Erythroblast (primary cell): ENCODE measurements at places on chromosomes 16 and 17.

GRCh38 chr17:58191241-58191896 lies 1.2 kb upstream of the EPX start:
- peak; percentile 25 for DNase-seq

DNA sequence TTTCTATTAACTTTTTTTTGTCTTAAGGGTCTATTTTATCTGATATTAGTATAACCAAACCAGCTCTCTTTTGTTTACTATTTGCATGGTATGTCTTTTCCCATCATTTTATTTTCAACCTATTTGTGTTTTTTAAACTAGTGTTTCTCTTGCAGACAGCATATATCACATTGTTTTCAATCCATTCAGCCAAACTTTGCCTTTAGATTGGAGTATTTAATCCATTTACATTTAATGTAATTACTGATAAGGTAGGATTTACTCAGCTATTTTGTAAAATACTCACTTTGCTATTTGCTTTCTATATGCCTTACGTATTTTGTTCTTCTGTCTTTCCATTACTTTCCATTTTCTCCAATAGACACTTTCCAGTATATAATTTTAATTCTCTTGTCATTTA lies 108.0 kb upstream of the NACA2 start:
- no peak for DNase-seq

DNA sequence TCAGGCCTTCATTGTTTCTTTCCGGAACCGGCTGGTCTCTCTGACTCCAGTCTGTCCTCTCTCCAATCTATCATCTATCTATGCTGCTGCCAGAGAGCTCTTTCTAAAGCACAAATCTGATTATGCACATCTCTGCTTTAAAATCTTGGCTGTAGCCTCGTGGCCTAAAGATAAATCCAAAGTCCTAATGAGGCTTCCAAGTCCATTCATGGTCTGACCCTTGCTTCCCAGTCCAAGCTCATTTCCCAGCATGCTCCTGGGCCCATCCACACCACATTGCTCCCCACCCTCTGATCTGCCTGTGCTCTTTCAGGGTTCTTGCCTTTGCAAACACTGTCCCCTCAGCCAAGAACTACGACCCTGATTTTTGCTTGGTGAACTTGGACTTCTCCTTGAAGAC lies 21.5 kb upstream of the PHB1 start:
- DNase-seq, result no peak

DNA sequence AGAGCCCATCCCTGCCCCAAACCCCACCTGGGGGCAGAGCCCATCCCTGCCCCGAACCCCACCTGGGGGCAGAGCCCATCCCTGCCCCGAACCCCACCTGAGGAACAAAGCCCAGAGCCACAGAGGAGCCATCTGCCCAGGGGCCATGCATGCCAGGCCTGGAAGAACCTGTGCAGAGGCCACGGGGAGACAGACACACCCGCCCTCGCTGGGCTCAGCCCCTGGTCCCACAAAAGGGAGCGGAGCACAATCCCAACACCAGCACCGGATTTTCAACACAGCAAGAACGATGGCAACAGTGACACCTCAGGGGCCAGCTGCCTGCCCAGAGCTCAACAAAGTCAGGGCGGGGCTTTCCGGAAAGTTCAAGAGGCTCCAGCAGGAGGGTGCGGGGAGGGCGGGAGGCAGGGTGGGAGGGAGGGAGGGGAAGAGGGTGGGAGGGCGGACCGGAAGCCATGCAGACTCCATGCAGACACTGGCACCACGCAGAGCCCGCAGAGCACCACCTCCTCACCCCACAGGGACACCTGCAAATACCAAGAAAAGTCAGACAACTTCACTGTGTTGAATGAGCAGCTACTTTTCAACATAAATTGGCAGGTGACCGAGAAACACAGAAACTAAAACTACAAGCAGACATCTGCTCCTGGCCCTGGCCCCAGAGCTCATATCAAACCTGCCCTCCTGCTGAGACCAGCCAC lies 27.9 kb upstream of the C16orf95 start:
- DNase-seq, result no peak

GRCh38 chr16:50004239-50004638 lies 20.8 kb upstream of the CNEP1R1 start:
- DNase-seq, result no peak

- DNase-seq, result no peak
Observed at GRCh38 chr17:73337330-73337710, 25.5 kb upstream of the CDC42EP4 start.

GRCh38 chr17:50816771-50817751 lies 18.3 kb upstream of the WFIKKN2 start:
- peak; percentile 71 for DNase-seq

DNA sequence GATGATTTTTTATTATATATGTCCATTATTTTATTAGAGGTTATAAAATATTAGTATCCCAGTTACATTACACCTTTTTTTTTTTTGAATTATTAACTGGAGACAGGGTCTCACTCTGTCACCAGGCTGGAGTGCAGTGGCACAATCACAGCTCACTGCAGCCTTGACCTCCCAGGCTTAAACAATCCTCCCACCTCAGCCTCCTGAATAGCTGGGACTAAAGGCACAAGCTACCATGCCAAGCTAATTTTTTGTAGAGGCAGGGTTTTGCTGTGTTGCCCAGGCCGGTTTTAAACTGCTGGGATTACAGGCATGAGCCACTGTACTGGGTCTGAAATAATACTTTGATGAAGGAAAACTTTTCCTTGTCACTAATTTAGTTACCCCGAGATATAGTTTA lies 63.6 kb downstream of the VMP1 start:
- no peak for DNase-seq

DNA sequence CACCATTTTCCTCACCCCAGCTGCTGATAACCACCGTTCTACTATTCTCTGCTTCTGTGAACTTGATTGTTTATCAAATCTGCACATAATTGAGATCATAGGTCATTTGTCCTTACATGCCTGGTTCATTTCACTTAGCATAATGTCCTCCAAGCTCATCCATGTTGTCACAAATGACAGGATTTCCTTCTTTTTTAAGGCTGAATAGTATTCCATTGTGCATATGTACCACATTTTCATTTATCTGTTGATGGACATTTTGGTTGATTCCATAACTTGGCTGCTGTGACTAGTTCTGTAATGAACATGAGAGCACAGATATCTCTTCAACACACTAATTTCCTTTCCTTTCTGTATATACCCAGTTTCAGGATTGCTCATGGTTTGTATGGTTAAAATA lies 225.3 kb upstream of the TBX2 start:
- DNase-seq, result peak; percentile 77

DNA sequence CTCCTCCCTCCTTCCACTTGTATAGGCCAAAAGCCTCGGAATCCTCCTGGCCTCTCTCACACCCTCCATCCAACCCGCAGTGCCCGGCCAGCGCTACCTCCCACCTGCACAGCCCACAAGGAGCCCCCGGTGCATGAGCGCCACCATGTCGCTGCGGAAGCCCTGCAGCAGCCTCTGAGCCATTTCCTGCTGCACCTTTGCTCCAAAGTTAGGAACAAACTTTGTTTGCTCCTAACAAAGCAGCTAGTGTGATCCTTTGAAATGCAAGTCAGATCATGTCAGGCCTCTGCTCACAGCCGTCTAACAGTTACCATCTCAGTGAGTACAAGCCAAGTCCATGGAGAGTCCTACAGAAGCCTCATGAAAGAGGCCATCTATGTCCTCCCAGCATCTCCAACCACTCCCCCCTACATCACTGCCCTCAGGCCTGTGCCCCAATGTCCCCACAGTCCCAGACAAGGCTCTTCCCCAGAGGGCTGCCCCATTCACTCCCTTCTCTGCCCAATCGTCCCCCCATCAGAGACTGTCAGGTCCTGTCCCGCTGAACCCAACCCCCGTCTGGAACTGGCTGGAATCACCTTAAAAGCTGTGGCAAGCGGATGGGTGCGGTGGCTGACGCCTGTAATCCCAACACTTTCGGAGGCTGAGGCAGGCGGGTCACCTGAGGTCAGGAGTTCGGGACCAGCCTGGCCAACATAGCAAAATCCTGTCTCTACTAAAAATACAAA lies 7.5 kb downstream of the DCAKD start:
- DNase-seq, result no peak

DNA sequence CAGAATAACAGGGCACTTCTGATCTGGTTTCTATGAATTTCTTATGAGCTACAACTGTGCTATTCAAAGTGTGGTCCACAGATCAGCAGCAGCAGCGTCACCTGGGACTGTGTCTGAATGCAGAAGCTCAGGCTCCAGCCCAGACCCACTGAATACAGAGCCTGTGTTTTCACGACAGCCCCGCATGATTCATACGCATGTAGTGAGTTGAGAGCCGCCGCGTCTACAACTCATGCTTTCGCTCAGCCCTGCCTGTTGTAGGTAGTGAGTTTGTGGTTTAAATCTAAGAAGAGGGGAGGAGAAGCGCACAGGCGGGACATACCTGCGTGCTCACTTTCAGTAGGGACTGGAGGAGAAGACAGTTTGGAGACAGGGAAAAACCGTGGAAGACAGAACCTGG lies 28.5 kb upstream of the ELAC2 start:
- no peak for DNase-seq

DNA sequence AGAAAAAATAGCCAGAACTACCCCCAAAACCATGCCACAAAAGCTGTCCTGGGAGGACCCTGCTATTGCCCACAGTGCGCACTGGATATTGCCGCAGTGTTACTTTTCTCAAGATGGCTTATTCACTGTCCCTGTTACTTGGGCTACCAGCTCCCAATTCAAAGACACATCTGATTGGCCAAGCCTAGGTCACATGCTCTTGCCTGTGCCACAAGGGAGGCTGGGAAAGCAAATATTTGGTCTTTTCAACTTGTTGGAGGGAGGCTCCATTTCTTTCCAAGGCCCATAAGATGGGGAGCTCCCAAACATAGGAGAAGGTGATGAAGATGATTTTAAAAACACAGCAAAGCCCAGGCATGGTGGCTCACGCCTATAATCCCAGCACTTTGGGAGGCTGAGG lies 257.0 kb downstream of the SHISA9 start:
- no peak for DNase-seq

DNA sequence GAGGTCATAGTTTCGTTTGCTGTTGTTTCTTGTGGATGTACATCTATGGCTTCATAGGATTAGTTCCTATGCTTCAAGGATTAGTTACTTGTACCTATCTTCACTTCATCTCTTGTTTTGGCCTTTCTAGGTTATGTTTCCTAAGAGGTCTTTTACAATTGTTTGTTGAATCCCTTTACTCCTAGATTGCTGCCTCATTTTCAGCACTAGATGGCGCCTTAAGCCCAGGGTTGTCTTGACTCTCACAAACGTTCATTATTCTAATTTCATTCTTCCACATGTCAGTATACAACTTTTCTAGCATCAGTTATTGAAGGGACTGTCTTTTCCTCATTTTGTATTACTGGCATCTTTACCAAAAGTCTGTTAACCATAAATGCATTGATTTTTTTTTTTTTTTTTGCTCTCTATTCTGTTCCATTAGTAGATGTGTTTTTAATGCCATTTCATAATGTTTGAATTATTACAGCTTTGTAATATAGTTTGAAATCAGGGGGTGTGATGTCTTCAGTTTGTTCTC lies 45.0 kb upstream of the NACA2 start:
- DNase-seq, result peak; percentile 64

DNA sequence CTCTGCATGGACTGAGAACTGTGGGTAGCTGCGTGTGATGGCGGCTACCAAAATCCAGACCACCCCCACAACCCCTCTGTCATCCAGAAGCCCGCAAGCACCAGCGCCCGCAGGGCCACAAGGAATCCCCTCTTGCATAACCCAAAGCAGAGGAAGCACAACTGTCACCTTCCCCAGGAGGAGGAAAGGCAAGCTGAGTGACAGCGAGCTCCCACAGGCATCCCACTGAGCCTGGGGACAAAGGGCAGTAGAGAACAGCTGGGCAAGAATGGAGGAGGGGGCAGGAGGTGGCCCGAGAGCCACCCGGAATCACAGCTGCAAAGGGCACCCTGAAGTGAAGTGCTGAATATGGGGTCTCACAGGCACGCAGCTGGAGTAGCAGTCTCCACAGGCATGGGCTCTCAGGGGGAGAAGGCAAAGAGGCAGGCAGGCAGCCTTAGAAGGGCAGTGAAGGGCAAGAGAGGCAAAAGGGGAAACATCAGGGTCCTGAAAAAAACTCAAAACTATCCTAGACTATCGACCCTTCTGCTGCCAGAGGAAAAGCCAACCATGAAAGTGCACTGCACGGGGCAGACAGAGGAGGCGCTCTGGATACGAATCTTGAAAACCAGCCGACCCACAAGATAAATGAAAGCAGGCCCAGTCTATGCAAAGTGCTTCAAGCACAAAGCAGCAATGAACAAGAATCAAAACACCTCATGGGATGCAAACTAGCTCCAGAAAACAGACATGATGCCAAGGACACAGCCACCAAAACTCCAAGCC lies 17.1 kb downstream of the USP36 start:
- no peak for DNase-seq

DNA sequence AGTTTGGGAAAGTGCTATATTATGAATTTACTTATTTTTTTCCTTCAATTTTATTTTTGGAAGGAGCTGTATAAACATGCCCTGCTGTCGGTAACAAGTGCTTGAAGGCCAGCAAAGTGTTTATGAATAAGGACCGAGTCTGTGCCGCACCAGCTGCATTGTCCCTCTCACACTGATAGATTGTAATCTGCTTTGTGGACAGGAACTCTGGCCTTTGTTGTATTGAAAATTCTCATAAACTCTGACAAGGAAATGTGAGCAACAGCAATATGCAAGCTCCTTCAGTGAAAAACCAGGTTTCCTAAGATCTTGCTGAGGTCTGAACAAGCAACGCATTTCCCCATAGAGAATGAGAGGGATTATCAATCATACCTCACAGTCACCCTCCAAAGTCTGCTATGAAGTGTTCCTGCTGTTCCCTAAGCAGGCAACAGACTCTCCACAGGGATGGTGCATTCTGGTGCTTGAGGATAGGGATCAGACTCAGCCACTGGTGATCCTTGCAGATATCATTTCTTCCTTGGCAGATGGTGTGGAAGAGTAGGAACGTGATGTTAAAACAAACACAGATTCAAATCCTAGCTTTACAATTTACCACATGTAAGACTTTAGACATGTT lies 109.6 kb downstream of the KCNJ2 start:
- DNase-seq, result no peak

DNA sequence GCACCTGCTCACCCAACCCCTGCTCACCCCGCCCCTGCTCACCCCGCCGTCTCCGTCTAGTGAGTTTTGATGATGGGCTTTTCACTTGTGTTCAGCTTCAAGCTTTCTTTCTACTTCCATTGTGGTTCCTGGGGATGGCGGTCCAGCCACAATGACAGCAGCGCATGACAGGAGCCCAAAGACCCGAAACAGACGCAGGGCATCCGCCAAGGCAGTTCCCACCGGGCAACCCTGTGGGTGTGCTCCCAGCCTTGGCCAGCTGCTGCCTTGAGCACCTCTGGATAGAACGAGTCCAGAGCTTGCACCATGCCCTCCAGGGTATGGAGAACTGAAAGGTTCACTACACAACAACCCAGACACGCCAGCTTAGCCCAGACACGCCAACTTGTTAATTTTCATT lies 92.9 kb upstream of the CHMP6 start:
- no peak for DNase-seq
